Stimulated activated CD8-positive, alpha-beta memory T cell treated with anti-CD3 and anti-CD28 coated beads, Interleukin-7, amount 100 ng/mL, for 1 hour (primary cell): ENCODE measurements at places on chromosomes 16 and 17.

GRCh38 chr16:4443986-4444385 is 18.3 kb downstream of the DNAJA3 start:
- DNase-seq, result no peak

DNA sequence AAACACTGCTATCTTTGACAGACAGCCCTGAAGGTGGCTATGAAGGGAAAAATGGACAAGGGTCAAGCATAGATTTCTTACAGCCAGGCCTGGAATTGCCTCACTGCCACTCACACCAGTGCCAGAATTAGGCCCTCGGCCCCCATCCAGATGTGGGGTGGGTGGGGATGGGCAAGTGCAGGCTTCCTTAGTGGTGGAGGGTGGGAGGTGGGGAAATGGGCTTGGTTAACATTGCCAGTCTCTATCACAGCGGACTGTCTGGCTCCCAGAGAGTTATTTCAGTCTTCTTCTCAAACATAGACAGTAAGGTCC is 24.9 kb downstream of the B9D1 start:
- no peak for DNase-seq

- no peak for DNase-seq
Measured at GRCh38 chr17:29283496-29283895, 10.5 kb downstream of the NUFIP2 start.

DNA sequence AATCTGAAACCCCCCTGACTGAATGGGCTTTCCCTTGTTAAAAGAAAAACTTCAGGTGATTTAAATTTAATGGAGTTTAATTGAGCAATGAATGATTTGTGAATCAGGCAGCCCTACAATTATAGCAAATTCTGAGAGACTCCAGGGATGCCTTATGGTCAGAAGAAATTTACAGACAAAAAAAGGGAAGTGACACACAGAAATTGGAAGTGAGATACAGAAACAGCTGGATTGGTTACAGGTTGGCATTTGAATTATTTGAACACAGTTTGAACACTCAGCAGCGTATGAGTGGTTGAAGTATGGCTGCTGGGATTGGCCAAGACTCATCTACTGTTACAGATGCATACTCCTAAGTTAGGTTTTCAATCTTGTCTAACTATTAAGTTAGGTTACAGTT is 19.0 kb upstream of the CPHXL start:
- DNase-seq, result no peak

- no peak for DNase-seq
Measured at GRCh38 chr16:66004699-66005098, 361.8 kb upstream of the CDH5 start.

DNA sequence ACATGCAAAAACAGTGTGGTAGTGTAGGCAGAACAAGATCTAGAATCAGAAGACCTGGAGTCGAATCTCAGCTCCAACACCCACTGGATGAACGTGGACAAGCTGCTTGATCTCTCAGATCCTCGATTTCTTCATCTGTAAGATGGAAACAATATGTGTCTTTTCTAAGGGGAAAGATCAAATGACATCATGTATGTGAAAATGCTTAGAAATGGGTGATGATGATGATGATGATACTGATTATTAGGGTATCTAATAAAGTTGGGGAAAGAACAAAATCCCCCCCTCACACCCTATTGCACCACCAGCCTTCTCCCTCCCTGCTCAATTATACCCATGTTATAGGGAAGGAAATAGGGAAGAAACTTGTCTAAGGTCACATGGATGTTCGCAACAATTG is 10.9 kb downstream of the DYNLL2 start:
- no peak for DNase-seq

DNA sequence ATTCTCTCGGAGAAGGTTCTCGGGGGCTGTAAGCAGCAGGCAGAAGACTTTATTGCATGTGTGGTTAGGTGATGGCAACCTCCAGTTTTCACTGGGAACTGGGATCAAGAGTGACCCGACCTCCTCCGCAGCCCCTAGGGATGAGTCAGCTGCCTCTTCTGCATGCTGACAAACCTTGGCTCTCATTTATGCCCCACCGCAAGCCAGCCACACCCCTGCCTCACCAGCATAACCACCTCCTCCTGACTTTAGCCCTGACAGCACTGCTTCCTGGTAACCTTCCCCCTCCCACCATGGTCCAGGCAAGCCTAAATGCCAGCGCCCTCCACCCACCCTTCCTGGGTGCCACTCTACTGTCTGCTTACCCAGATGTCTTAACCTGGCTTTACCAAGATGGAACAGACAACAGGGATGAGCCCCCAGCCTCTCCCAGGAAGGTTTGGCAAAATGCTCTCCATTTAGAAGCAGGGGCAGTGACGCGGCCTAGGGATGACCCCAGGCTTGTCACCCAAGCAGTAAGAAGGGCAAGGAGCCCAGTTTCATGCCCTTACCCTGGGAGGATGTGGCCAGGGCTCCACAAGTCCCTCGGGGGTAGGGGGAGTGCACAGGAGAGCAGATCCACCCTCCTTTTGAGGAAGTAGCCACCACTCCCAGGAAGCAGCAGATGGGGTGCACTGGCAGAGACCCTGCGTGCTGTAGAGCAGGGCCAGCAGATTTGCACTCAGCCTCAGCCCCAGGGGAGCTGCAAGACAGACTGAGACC is 73.5 kb downstream of the GOSR1 start:
- DNase-seq, result no peak

DNA sequence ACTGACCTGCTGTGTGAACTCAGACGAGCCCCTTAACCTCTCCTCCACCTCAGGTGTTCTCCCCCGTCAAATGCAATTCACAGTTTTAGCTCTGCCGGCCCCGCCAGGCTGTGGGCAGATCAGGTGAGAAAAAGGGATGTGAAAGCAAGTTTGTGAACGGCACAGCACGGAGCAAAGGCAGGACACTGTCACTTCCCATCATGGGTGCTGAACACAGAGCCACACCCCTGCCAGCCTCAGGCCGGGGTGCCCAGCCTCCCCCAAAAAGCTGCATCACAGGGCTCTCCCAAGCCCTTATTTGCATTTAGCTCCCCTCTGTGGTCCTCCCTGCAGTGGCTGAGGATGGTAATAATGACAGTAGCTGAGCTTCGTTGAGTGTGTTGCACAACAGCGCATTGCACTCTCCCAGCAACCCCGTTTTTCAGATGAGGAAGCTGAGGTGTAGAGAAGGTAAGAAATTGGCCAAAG is 88.8 kb upstream of the TNRC6C start:
- no peak for DNase-seq

DNA sequence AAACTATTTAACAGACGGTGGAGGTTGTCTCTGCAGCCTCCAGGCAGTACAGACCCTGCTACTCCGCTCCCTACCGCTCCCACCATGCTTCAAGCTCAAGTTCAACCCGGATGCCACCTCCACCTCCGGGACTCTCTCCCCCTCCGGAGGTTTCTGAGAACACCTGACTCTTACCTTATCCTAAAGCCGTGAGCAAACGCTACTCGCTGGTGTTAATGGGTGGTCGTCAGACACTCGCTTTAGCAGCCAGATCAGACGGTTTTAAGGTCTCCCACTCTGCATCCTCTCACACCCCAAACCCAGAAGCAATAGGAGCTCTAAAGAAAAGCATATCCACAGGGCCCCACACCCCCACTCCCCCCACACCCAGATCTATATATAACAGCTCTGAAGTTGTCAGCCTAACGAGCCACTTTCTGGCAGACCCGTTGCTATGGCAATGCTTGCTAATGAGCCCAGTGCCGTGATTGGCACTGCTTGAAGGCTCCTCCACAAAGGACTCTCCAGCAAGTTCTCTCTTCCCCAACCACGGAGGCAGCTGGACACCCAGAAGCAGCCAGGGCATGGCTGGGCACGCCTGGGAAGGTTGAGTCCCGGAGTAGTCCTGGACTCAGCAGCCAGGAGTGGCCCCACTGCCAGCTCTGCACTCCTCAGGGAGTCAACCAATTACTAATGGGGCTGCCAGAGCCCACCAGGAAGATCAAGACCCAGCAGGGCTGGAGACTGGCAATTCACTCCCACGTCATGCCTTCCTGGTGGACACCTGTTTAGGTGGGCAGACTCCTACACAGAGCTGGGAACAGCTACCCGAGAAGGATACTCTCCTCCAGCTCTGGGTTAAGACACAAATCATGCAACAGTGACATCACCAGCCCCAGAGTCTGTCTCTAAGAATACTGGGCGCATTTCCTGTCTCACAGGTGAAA is 121.2 kb upstream of the RCVRN start:
- DNase-seq, result no peak

- DNase-seq, result peak; percentile 60
Measured at GRCh38 chr16:31868691-31869167, 4.9 kb upstream of the ZNF267 start.

GRCh38 chr16:4879049-4879448 is 31.8 kb downstream of the UBN1 start:
- DNase-seq, result no peak

DNA sequence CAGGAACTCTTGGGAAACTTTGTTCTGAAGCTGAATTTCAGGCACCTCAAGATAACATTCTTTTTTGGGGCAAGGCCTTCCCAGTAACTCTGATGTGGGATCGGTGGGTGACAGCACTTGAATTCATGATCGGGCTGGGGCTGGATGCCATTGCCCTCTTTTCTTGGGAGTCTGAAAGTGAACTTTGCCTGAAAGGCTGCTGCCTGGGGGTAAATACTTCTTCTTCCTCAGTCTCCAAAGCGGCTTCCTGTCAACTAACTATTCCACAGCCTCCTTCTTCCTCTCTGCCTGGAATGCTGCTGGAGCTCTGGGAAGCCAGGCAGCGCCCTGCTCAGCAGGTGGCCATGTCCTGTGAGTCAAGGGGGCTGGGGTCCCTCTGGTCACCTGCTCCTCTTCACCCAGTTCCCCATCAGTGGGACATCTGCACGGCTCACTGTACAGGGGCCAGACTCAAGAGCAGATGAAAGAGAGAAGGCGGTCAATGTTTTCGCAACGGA is 79.5 kb downstream of the WIPI1 start:
- DNase-seq, result no peak

GRCh38 chr17:66171172-66171571 is 20.8 kb downstream of the CEP112 start:
- no peak for DNase-seq

DNA sequence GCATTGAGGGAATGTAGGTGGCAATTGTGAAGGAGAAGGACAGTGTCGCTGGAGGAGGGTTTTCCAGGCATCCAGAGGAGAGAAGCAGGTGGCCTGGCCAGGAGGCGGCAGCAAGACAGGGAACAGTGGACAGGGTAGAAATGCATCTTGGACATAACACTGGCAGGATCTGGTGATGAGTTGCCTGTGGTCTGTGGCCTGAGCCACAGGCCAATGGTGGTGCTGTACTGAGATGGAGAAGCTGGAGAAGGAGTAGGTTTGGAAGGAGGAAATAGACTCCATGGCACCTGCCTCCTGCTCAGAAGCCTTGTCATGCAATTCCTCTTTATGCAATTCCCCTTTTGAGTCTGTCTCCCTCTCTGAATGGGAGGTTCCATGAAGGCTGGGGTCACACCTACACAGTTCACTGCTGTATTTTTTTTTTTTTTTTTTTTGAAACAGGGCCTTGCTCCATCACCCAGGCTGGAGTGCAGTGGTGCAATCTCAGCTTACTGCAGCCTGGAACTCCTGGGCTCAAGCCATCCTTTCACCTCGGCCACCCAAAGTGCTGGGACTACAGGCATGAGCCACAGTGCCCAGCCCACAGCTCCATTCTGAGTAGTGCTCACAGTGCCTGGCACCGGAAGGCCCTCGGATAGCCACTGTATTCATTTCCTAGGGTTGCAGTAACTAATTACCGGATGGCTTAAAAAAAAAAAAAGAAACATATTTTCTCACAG is 13.5 kb upstream of the CACNG4 start:
- DNase-seq, result no peak

DNA sequence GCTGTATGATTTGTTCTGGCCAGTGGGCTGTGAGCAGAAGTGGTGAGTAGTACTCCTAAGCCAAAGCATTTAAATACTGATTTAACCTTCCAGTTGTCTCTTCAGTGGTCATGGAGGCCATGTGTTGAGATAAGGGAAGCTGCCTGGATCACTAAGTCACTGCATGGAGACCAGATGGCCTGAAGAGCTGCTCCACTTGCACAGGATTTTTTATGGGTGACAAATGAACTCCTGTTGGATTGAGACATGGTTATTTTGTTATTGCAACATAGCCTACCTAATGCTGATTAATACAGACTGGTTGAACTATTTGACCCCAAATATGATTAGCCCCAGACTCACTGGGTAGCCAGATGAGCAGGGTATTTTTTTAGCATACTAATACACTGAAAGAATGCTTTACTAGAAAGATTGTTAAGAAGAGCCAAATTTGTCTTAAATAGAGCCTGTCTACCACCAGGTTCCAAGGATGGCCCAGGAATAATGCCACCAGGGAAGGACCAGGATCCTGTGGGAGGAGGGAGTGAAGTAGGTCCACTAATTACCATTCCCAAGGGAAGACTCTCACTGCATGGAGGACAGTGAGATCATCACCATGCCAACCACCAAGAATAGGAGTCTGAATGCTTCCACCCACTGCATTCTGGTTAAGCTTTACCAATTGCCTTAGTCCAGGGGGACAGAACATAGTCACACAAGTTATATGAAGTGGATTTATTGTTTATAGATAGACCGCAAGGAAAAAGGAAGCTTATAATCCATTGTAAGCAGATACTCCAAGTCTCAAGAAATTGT is 187.4 kb upstream of the IRX6 start:
- no peak for DNase-seq

DNA sequence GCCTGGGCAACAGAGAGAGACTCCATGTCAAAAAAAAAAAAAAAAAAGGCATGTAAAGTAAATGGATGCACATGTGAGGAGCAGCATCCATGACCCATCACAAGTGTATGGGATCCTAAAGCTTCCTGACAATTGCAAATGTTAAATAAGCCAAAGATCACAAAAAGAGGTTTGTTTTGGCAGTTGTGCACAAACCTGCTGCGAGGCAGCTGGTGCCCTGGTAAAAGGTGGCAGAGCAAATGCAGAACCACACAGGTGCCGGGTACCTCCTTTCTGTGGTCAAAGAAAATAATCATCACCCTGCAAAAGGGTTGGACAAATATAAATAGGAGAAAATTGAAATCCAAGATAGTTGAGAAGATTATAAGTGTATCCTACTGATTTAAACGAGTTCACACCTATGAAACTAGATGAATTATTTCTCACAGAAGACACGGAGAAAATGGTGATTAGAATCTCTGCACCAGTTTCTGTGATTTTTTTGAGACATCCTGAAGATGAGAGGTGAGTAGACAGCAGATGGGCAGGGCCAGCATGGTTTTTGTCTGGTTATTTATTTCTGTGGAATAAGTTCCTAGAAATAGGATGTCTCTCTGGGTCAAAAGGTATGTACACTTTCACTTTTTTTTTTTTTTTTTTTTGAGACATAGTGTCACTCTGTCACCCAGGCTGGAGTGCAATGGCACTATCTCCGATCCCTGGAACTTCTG is 291.3 kb downstream of the CDH13 start:
- no peak for DNase-seq

DNA sequence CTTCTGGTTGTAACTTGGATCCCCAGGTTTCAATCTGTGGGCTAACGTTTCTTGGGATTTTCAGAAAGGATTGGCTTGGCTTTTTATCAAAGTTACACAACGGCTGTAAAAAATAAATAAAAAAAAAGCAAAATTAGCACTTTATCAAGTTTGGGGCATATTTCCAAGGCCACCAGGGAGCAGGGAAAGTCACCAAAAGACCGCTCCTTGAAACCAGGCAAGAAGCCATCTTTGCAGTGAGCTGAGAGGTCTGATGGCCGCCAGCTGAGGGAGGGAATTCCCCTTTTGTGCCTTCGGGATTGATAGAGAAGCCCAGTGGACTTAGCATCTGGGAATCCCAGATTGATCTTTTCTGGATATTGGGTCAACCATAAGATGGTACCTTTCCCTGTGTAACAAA is 192.2 kb downstream of the WWOX start:
- no peak for DNase-seq
